Lung microvascular endothelial cell (primary cell): ENCODE measurements at places on chromosomes 1 and 21.
A peak's percentile ranks its signal among the peaks of the same experiment; 100 is the strongest.

DNA sequence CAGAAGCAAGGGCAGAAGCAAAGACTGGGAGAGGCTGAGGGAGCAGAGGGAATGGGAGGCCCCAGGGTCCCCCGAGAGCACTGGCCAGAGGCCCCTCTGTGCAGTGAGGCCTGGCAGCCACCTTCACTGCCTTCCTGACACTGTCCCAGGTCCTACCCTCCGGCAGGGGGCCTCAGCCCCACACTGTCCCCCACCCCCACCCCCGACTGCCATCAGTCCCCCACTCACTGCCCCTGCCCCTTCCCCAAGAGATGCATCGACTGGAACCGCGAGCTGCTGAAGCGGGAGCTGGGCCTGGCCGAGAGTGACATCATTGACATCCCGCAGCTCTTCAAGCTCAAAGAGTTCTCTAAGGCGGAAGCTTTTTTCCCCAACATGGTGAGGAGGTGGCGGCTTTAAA is 13.0 kb upstream of the PADI6 start:
- no peak for DNase-seq

DNA sequence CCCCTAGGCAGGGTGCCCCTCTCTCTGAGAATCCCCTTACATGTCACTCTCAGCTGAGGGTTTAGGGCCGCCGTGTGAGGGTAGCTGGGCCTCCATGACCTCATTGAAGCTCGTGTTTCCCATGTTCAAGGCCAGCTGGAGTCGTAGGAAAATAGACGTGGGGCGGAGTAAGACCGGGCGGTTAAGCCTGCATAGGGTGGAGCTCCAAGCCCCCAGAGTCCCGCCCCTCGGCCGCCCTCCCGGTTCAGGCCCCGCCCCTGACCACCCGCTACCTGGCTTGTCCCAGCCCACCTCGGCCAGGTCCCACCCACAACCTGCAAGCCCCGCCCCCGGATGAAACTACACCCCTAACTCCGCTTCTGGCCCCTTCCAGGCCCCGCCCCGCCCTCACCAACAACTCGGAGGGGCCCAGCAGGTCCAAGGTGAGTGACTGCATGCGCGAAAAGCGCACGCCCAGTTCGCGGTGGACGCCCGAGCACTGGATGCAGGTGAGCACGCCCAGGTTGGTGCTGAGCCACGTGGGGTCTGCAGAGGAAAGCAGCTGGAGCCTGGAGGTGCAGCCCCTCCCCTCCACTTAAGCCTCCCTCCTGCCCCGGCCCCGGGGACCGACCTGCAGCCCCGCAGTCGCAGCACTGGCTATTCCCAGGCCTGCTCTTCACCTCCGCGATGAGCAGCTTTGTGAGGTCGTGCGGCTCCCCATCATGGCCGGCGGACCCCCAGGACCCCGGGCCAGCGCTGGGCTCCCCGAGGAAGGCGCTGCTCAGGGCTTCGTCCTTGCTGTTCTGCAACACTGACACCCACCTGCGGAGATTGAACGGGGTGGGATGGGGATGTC is 12.2 kb upstream of the TCEA3 start:
- no peak for DNase-seq

- DNase-seq: no peak
Observed at GRCh38 chr1:90826834-90827233, 109.7 kb upstream of the BARHL2 start.

GRCh38 chr1:3356827-3357460 is 97.5 kb upstream of the ARHGEF16 start:
- no peak for DNase-seq

GRCh38 chr1:48775831-48776392 is 779 bp downstream of the BEND5 start:
- DNase-seq: no peak

GRCh38 chr1:186578325-186579016 is 101.8 kb downstream of the PTGS2 start:
- no peak for DNase-seq

- peak; percentile 12 for DNase-seq
Observed at GRCh38 chr1:114756009-114756892, 1.5 kb downstream of the CSDE1 start.

GRCh38 chr21:37208741-37209225 is 58.4 kb downstream of the VPS26C start:
- no peak for DNase-seq

GRCh38 chr1:228144193-228144992 is 4.3 kb downstream of the GUK1 start:
- DNase-seq: no peak

DNA sequence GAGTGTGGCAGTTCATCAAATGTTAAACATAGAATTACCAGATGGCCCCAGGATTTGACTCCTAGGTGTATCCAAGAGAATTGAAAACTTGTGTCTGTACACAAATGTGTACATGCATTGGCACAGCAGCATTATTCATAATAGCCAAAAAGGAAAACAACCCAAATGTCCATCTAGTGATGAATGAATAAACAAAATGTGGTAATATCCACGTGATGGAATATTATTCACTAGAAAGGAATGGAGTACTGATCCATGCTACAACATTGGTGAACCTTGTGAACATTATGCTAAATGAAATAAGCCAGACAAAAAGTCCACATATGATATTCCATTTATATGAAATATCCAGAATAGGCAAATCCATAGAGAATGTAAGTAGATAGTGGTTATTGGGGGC is 77.7 kb downstream of the RAVER2 start:
- no peak for DNase-seq

DNA sequence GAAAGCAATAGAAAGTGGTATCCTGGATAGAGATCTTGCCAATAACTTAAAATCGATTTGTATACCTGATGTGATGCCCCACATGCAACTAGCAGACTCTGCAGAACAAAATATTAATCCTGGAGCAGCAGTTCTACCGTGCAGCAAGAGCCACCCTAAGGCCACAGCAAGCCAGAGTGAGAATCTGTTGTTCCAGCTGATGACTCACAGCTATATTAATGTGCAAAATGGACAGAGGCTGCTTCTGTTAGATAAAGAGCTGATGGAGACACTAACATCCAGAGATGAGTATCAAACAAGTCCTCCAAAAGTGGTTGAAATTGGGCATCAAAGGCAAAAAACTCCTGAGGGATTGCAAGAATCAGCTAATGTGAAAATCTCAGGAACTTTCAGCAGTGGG is 127.8 kb downstream of the MACF1 start:
- DNase-seq: peak; percentile 20

GRCh38 chr1:119373465-119373864 is 4.9 kb downstream of the HAO2 start:
- no peak for DNase-seq

GRCh38 chr1:202561726-202562443 is 148.4 kb downstream of the SYT2 start:
- no peak for DNase-seq

GRCh38 chr1:167149793-167150491 is 56.1 kb downstream of the STYXL2 start:
- DNase-seq: no peak

DNA sequence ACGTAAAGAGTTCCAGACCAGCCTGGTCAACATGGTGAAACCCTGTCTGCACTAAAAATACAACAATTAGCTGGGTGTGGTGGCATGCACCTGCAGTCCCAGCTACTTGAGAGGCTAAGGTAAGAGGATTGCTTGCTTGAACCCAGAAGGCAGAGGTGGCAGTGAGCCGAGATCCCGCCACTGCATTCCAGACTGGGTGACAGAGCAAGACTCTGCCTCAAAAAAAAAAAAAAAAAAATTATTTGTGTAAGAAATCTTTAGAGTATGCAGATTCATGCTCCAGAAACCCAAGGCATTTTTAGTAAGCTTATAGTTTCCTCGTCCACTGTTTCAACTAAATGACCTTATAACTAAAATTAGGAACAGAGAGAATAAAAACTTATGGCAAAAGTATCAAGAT is 51.3 kb downstream of the ABL2 start:
- DNase-seq: no peak

- peak; percentile 91 for DNase-seq
Observed at GRCh38 chr1:218660678-218661053, 315.5 kb downstream of the TGFB2 start.

- DNase-seq: no peak
Observed at GRCh38 chr1:181452746-181453145, 30.6 kb upstream of the CACNA1E start.

DNA sequence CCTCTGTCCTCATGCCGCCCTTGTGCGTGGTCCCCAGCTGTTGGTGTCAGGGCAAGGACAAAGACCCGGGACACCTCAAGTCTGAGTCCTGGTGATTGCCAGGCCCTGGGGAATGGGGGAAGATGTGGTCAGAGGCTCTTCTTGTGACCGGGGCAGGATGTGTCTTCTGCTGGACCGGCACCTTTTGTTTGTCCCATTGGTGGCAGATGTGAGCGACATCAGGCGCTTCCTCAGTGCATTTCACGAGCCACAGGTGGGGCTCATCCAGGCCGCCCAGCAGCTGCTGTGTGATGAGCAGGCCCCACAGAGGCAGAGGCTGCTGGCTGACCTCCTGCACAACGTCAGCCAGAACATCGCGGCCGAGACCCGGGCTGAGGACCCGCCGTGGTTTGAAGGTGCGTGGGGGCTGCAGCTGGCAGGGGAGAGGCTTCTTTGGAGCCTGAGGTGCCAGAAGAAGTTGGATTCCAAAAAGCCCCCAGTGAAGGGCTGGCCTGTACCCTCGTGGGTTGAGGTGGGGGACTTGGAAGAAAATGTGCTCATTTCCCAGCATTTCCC is 8.4 kb downstream of the DFFB start:
- no peak for DNase-seq

GRCh38 chr1:193019442-193020026 is 39.6 kb downstream of the UCHL5 start:
- DNase-seq: peak; percentile 77

GRCh38 chr1:161159913-161160243 is 578 bp downstream of the USP21 start:
- no peak for DNase-seq

DNA sequence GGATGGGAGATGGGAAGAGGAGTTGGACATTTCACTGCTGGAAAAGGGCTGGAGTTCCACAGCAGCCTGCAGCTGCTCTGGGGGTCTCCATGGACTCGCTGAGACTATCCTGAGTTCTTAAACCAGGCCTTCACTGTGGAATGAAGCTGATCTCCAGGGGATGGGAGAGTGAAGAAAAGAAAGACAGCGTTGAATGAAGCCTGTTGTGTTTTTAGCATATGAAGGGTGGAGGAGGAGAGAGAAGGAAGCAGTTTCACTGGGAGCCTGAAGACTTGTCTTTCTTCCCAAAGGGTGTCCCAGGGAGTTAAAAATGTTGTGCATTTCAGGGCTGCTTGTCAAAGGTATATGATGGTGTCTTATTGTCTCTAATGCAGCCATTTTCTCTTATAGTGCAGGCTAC is 9.2 kb downstream of the ROR1 start:
- DNase-seq: no peak

- no peak for DNase-seq
Observed at GRCh38 chr1:33391343-33392078, 39.4 kb downstream of the PHC2 start.

- no peak for DNase-seq
Observed at GRCh38 chr1:119492763-119493162, 14.2 kb upstream of the HSD3B1 start.

DNA sequence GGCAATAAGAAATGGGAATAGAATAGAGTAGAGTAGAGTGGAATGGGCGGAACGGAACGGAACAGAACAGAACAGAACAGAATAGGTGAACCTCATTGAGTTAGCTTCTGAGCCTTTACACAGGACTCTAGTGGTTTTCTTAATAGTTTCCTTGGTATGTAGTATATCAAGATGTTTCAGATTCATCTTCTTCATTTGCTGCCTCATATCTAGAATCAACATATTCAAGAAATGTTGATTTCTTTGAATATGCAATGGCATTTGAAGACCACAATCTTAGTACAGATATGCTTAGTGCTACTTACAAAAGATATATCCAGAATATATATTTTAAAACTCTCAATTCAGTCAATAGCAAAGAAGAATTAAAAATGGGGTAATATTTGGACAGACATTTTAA is 133.8 kb downstream of the TSEN15 start:
- no peak for DNase-seq

DNA sequence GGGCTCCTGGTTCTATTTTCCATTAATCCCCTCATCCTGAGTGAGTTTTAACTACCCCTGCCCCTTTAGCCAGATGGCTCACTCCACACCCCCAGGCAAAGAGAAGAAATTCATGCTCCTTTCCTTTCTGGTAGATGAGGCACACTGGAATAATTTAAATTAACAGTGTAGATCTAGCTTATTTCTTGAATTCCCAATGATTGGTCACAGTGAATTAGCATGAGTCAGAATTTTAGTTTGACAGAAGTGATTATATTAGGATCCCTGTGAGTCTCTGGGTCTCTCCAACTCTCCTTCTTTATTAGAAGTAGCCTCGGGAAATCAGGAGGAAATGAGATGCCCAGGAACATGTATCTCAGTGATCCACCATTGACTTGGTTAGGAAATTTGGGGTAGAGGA is 103.1 kb upstream of the KAZN start:
- no peak for DNase-seq

DNA sequence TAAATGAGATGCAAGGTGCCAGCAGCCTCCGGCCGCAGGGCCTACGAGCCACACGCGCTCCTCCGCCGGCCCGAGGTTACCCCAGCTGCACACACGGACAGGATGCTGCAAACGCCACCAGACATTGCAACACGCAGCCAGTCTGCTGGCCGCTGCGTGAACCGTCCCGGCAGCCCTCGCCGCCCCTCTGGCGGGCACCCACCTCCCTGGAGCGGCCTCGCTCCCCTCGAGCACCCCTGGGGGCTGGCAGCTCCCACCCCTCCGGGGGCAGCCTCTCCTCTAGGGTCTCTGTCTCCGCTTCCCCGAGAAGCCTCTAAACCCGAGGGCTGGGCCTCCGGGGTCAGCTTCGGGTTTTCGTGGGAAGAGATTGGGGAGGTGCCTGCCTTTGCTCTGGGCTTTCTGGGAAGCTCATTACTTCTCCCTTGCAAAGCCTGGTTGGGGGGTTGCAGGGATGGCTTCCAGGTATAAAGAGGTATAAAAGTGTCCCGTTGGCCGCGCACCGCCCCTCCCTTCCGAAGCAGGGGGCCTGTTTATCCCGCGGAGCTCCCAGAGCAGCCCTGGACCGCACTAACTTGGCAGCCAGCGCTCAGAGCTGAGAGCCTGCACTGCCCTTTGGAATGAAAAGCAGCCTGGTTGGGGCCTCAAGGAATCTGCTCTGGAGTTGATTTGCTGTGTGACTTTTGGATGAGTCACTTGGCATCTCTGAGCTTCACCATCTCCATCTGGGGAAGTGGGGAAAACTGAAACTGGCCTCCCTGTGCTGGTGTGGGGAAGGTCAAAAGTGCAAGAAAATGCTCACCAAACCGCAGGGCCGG is 21.8 kb downstream of the DHRS3 start:
- peak; percentile 96 for DNase-seq

GRCh38 chr1:232291681-232292080 is 338.3 kb downstream of the SIPA1L2 start:
- DNase-seq: no peak

GRCh38 chr1:16256478-16256877 is 19.5 kb upstream of the CPLANE2 start:
- no peak for DNase-seq

DNA sequence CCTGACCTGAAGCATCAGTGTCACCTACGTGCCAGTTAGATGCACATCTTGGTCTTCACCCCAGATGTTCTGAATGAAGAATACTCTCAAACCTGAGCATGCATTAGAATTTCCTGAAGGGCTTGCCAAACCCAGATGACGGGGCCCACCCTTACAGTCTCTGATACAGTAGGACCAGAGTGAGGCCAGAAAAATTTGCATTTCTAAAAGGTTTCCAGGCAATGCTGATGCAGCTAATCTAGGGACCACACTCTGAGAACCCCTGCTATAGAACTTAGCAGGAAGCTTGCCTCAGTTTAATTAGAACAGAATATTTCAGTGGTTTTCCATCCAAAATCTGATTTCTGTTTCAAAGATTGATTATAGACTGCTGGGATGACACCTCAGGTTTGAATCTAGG is 9.9 kb upstream of the CTBS start:
- no peak for DNase-seq
